Stimulated activated CD8-positive, alpha-beta memory T cell treated with anti-CD3 and anti-CD28 coated beads, Interleukin-15, amount 100 ng/mL, for 48 hours (primary cell): ENCODE measurements at places on chromosomes 7 and 10.

DNA sequence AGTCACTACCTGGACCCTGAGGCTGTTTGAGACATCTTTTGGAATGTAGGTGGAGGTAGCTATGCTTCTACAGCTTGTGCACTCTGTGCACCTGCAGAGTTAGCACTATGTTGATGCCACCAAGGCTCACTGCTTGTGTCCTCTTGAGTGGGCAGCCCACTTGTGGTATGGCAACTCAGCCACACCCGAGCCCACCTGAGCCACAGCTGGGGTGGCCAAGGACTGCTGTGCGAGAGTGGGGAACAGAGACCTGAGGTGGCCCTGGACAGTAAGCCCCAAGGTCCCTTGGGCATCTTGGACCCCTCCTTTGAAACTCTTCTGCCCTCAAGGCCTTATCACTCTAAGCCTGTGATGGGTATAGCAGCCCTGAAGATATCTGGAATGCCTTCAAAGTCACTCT, 25.7 kb downstream of the MYO1G start:
- DNase-seq = no peak

DNA sequence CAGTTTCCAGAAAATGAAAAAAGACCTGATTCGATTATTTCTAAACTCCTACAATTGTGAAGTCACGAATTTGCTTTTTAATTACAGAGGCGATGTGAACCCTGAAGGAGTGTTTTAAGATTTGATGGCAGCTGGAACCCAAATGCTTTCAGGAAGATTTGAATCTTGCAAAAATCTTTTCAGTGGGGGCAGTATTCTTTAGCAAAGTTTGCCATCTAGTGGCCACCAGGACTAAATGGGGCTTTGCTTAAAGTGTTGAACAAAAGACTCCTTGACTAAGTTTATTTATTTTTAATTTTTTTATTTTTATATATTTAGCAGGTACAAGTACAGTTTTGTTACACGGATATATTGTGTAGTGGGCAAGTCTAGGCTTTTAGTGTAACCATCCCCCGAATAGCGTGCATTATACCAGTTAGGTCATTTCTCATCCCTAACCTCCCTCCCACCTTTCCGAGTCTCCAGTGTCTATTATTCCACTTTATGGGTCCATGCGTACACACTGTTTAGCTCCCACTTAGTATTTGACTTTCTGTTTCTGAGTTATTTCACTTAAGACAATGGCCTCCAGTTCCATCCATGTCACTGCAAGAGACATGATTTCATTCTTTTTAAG, 98.8 kb downstream of the CACNB2 start:
- no peak for DNase-seq

GRCh38 chr7:2478399-2478785, 2.2 kb upstream of the GRIFIN start:
- no peak for DNase-seq

GRCh38 chr10:5071411-5072198, 22.6 kb upstream of the AKR1C3 start:
- DNase-seq = no peak

GRCh38 chr7:138212314-138212713, 136.1 kb downstream of the AKR1D1 start:
- no peak for DNase-seq

GRCh38 chr10:36256166-36256565, 614.1 kb upstream of the FZD8 start:
- no peak for DNase-seq

- DNase-seq = no peak
Measured at GRCh38 chr7:92137557-92137956, 3.3 kb upstream of the CYP51A1 start.

DNA sequence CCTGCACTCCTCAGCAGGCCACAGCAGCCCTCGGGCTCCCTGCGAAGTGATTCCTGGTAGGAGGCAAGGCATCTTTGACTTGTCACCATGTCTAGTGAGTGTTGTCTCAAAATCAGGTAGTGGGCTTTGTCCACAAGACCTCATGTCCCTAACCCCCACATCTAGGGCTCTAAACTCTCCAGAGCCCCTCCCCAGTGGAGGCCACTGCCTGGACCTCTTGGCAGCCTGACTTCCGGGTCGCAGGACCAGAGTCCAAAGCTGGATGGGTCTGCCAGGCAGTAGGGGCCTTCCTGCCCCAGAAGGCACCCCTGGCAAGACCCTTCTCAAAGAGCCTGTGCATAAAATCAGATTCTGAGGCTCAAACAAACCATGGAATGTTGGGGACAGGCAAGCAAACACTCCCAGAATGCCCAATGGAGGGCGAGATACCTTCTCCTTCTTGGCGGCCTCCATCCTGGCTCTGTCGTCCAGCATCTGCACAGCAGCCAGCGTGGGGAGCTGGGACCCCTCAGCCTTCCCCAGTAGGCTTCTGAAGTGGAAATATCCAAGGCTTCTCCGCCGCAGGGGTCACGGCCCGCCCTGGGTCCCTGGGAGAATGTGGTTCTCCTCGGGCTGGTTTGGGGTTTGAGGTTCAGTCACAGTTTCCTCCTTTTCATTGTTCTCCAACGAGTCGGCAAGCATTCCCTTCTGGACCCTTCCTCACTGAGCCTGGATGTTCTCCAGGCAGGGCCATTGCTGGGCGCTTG, 586 bp downstream of the GCK start:
- no peak for DNase-seq

DNA sequence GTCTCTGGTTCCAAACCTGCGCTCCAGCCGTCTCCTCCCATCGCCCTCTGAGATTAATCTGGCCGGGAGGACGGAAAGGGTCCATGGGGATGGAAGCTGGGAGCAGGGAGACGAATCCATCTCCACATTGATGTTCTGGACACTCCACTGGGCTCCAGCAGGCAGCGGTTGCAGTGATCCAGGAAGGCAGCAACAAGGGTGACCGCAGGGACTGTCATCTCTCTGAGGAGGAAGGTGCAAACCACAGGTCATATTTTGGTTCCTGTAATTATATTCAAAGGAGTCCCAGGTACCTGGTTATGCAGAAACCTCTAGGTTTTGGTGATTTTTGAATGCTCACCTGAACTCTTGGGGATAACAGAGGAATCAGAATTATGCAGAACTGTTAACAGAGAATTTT, 54.8 kb downstream of the EVX1 start:
- DNase-seq = no peak

- no peak for DNase-seq
Measured at GRCh38 chr7:34747867-34748727, 90.1 kb downstream of the NPSR1 start.

GRCh38 chr10:34198953-34199352, 616.1 kb downstream of the PARD3 start:
- DNase-seq = no peak

DNA sequence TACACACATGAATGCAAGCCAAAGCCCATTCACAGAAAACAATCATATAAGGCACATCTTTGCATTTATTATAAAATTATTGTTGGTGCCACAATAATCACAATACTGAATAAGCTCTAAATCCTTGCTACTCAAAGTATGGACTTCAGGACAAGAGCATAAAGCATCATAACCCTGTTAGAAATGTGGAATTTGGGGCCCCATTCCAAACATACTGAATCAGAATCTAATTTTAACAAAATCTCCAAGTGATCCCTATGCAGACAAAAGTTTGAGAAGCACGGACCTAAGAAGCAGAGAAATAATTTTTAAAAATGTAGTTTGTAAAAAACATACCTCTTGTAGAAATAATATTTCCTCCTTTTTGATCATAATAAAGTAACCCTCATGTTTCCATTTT, 199.2 kb downstream of the IMMP2L start:
- no peak for DNase-seq

DNA sequence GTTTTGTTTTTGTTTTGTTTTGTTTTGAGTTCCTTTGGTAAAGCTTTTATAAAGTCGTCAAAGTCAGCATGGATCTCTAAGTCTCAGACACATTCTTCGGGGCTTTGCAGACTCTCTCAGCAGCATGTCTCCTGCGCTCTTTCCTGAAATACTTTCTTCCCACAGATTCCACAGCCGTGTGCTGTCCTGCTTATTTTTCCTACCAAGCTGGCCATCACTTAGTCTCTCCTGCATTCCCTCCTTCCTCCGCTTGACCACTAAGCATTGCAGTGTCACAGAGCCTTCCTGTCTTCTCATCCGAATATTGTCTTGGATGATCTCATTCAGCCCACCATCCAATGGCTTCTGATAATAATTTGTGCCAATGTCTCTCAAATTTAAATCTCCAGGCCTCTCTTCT, 434.3 kb upstream of the C7orf33 start:
- DNase-seq = no peak

GRCh38 chr7:27965650-27966049, 214.9 kb downstream of the JAZF1 start:
- DNase-seq = no peak
